ENCODE measurements at places on chromosomes 13 and 19.

DNA sequence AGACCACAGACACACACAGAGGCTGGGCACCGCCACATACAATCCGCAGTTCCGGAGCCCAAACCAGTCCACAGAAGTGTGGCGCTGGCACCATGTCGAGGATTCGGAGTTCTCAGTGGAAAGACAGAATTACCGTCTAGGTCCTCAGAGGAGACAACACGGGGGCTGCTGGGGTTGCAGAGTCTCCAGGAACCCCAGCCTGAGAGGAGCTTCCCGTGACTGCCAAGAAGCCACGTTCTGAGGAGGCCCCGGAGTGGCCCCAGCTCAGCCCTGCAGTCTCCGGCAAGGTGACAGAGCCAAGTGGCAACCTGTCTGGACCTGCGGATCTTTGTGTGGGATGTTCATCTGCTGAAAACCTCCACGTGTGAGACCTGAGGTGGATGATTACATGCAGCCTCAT is 7.3 kb upstream of the ADPRHL1 start:
- DNase-seq: no peak

DNA sequence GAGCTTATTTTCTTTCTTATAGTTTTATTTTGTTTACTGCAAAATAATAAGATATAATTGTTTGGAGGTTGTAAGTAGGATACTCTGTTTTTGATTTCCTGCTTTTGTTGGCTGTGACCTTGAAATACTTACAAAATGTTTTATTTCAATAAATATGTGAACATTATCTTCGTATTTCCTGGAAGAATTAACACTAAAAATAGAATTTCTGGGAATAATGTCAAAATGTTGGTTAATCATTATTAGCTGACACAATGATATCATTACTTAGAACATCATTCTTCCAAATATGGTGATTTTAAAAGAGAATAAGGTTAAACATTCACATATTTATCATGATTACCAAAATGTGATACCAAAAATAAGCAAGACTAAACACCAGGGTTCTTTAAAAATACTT is 1148.6 kb upstream of the PRR20A start:
- no peak for DNase-seq

DNA sequence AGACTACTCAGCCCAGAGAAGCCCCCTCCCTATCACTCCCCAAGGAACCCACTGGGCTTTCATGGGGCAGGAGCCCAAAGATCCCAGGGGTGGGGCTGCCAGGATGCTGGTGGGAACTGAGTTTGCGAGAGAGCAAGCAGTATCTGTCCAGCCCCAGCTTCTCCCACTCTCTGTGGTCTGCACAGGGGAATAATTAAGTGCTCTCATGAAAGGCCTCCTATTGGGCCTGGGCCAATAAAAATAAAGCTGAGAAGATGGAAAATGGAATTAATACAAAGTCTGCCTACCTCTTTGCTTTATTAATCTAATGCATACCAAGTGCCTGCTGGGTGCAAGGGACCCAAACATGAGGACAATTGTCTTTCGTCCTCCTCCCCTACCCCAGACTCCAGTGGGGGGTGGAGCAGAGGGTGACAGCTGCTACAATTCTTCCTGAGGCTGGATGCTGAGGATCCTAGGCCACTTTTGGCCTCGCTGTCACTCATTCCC is 5.4 kb downstream of the DDX39A start:
- DNase-seq: no peak

- DNase-seq: no peak
Observed at GRCh38 chr19:54470991-54471782, 1.9 kb downstream of the CDC42EP5 start.

GRCh38 chr13:93625536-93625935 is 398.9 kb downstream of the GPC6 start:
- DNase-seq: no peak
